T-helper 1 cell (primary cell): ENCODE measurements at places on chromosomes 5 and 9.

DNA sequence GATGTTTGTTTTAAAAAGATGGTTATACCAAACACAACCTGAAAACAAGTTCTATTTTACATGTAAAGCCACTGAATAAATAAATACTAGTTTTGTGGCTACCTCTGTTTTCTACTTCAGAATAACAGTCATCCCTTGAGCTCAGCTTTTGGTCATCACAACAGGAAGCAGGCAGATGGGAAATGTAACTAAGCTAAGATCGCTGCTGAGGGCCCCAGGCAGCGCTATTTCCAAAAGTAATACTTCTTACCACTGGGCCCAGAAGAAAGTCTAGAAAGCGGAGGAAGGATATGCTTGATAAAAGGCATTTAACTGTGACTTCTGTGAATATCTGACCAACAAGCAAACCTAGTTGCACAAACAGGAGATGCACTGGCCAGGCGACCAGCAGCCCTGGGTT, 61.4 kb downstream of the SERINC5 start:
- no peak for DNase-seq

DNA sequence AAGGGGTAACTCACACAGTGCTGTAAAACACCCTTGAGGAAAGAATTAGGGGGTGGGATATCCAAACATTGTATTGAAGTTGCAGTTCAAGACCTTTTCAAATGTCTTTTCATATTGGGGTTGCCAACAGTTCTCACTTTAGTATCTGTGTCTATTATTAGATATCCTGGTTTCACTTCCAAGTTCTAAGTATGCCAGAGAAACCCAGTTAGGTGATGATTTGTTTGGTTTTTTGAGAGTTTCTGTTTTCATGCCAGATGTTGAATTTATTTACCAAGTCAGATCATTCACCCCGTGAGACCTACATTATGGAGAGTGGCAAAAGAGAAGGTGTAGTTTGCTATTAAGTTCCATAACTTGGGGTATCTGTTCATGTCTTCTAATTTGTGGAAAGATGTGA, 64.5 kb downstream of the C9orf152 start:
- no peak for DNase-seq

GRCh38 chr9:78590068-78590467, 293.1 kb downstream of the PSAT1 start:
- DNase-seq, result no peak

- DNase-seq, result no peak
Measured at GRCh38 chr5:171438738-171439137, 19.3 kb downstream of the FGF18 start.

DNA sequence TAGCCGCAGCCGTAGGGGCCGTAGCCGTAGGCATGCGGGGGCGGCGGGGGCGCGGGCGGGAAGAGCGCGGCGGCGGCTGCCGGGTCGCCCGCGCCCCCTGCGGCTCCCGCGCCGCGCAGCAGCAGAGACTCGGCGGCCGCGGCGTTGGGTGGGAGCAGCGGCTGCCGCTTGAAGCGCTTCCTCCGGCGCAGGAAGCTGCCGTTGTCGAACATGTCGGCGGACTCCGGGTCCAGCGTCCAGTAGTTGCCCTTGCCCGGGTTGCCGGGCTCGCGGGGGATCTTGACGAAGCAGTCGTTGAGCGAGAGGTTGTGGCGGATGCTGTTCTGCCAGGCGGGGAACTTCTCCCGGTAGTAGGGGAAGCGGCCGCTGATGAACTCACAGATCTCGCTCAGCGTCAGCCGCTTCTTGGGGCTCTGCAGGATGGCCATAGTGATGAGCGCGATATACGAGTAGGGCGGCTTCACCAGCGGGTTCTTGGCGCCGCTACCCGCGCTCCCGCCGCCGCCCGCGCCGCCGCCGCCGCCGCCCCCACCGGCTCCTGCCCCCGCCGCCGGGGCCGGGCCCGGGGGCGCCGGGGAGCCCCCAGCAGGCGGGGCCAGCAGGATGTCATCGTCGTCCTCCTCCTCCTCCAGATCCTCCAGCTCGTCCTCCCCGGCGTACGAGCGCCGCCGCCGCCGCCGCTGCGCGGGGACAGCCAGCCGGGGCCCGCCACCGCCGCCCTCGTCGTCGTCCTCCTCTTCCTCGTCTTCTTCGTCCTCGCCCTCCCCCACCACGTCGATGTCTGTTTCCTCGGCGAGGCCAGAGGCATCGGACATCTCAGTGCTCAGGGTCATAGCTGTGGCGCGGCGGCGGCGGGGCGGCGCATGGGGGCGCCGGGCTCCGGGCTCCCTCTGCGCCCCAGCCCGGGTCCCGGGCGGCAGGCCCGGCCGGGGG, 781 bp downstream of the FOXD1 start:
- peak; percentile 30 for DNase-seq

- no peak for DNase-seq
Measured at GRCh38 chr9:121261107-121261460, 6.9 kb upstream of the GSN start.

DNA sequence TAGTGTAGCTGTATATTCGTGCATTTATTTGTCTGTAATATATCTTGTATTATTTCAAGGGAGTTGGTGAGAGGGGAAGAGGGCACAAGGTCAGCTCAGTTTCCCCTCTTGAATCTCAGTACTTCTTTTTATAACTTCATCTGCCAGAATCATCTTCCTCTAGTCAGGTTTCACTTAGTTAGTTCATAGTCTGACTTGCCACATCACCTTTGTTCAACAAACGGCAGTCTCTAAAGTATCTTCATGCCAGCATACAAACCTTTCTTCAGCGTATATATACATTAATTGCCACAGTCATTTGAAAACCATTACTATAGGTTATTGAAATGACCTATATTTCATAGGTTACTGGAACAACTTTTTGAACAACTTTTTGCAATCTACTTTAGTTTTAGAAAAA, 1.6 kb downstream of the ECM2 start:
- DNase-seq, result no peak

DNA sequence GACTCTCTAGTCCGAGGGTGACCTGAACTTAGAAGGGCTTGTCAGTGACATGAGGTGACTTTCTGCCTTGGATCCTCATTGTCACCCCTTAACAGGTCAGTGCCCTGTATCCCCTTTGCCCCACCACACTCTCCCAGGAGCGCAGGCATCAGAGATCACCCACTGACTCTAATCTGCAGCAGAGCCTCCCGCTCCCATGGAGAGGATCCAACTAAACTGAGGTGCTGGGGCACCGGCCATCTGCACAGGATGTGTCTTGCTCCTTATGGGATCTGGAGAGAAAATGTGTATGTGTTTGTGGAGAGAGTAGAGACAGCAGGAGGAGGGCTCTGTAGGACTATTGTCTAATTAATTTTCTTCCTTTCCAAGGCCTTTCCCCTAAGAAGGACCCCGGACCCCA, 213.7 kb downstream of the ROR2 start:
- no peak for DNase-seq
